SK-N-SH (cell line): ENCODE measurements at places on chromosomes 16 and 17. TPM values are rescaled to one million over a fixed set of nuclear protein-coding genes. Genes with fewer than 3 reads are reported as not detected.

DNA sequence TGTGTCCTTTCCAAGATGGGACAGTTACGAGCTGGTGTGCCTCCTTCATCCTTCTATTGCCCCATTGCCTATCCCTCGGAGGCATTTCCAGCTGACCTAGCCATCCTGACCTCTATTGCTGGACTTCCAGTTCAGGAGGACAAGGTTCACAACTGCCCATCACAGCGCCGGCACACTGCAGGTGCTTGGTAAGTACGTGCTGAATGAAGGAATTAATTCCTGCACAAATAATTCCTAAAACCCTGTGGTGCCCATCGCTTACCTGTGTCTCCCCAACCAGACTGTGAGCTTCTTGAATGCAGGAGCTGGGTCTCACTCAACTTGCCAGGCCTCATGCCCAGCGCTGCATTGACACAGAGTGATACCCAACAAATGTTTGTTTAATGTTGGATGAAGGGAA, 13.0 kb downstream of the ALOX15B start:
- H3K27ac ChIP-seq: no peak overlapping the region
- H3K4me1 ChIP-seq: no peaks in the 10 kb centered on the region
- no peak for DNase-seq
- H3K36me3 ChIP-seq: no peaks in the 10 kb centered on the region
- H3K4me3 ChIP-seq: no peak overlapping the region

DNA sequence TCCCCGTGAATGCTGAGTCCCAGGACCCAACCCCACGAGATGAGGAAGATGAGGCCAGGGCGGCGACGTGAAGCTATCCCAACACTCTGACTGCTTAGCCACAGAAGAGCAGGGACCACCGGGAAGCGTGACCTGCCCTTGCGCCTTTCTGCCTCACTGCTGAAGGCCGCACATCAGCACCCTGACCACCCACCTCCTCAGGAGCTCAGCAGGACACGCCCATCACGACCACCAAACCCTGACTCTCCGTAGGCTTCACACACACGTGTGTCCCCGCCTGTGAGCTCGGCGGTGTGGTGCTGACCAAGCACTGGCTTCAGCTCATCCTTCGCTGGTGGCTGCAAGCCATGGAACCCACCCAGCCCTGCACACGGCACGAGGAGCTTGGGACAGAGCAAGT, 97.8 kb downstream of the ZNF778 start:
- peak overlapping the region; percentile 8 for H3K27ac ChIP-seq
- peaks cover 48% of the 10 kb centered on the region for H3K4me1 ChIP-seq
- DNase-seq: no peak
- peaks cover 15% of the 10 kb centered on the region for H3K36me3 ChIP-seq
- H3K4me3 ChIP-seq: no peak overlapping the region

DNA sequence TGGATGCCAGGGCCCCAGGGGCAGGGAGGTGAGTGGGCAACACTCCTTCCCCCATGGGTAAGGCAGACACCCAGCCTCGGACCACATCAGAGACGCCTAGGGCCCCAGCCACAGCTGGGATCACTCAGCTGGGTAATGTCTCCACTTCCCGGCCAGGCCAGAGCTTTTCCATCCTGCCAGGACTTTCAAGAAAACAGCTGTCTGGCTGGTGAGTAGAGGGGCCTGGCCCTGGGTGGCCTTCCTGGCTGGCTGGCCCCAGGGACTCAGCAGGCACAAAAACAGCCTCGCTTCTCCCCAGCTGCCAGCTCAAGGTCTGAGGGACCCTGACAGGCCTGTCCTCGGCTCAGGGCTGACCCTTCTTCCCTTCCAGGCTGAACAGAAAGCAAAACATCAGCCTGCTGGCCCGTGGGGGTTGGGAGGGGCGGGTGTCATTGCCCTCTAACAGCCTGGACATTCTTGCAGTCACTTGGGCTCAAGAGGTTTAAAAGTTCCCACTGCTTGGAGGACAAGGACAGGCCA, 45.3 kb upstream of the JPH3 start:
- no peaks in the 10 kb centered on the region for H3K27me3 ChIP-seq
- H3K36me3 ChIP-seq: no peaks in the 10 kb centered on the region
- H3K4me1 ChIP-seq: no peaks in the 10 kb centered on the region
- no peak overlapping the region for H3K27ac ChIP-seq
- H3K4me3 ChIP-seq: no peak overlapping the region

DNA sequence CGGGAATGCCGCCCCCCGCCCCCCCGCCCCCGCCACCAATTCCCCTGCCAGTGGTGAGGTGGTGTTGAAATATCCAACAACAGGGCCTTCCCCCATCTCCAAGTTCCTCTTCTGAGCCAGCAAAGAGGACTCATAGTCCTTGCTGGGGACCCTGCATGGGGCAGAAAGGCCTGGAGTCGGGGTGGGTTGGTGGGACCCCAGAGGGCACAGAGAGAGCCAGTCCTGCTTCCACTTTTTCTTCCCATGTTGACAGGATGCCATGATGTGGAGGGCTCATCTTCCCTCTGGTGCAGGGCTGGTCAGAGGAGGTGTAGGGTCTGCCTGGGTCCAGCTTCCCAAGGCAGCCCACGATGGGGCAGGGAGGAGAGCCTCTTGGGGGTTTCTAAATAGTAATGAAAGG, 49.0 kb upstream of the PIK3R6 start:
- no peak overlapping the region for H3K4me3 ChIP-seq
- H3K4me1 ChIP-seq: no peaks in the 10 kb centered on the region
- no peak for DNase-seq
- peaks cover 32% of the 10 kb centered on the region for H3K27me3 ChIP-seq
- H3K27ac ChIP-seq: no peak overlapping the region

DNA sequence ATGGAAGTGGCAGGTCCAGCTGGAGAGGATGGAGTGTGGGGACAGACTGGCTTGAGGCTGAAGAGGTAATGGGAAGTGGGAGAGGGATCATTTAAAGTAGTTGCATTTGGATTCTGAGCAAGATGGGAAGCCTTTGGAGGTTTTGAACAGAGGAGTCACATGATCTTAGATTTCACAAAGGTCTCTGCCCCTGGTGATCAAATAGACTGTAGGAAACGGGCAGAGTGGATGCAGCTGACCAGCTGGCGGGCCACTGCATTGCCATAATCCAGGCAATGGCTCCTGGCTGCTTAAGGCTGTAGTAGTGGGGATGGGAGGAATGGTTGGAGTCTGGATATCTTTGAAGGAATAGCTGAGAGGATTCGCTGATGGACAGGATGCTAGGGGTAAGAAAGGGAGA, 81.5 kb downstream of the SLC6A2 start:
- no peak overlapping the region for H3K4me3 ChIP-seq
- no peak overlapping the region for H3K27ac ChIP-seq
- no peaks in the 10 kb centered on the region; the same call in 1 of the 2 replicates for H3K27me3 ChIP-seq
- no peaks in the 10 kb centered on the region for H3K36me3 ChIP-seq

DNA sequence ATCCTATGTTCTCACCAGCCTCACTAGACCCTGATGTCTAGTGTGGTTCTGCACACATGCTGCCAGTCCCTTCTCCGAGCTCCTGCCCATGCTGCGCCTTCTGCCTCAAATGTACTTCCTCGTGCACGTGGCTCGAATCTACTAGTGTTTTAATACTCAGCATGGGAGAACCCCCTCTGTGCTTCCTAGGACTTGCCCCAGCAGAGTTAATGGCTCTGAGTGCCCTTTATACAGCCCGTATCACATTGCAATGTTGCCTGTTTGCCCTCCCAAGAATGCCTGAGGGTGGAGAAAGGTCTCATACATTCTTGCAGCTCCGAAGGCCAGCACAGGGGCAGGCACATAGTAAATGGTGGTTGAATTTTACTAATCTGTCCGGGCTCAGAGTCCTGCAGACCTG, 190.8 kb upstream of the NLRP1 start:
- H3K4me3 ChIP-seq: no peak overlapping the region
- H3K4me1 ChIP-seq: no peaks in the 10 kb centered on the region
- peaks cover 22% of the 10 kb centered on the region; the same call in 1 of the 2 replicates for H3K27me3 ChIP-seq
- no peak overlapping the region for H3K27ac ChIP-seq
- no peaks in the 10 kb centered on the region for H3K36me3 ChIP-seq

- peak overlapping the region; percentile 92 for H3K27ac ChIP-seq
- no peak overlapping the region for H3K4me3 ChIP-seq
- no peaks in the 10 kb centered on the region for H3K36me3 ChIP-seq
- no peak for DNase-seq
- H3K4me1 ChIP-seq: peaks cover 55% of the 10 kb centered on the region
Observed at GRCh38 chr17:2181206-2181896, 122.2 kb downstream of the SMG6 start.

- H3K4me3 ChIP-seq: no peak overlapping the region
- H3K27me3 ChIP-seq: peaks cover 32% of the 10 kb centered on the region; the same call in 1 of the 2 replicates
- no peak overlapping the region for H3K27ac ChIP-seq
- peak; percentile 13 for DNase-seq
- no peaks in the 10 kb centered on the region for H3K36me3 ChIP-seq
Observed at GRCh38 chr16:82061861-82062525, 26.9 kb downstream of the HSD17B2 start.

- H3K4me3 ChIP-seq: no peak overlapping the region
- H3K4me1 ChIP-seq: no peaks in the 10 kb centered on the region; the same call in 1 of the 2 replicates
- no peaks in the 10 kb centered on the region for H3K27me3 ChIP-seq
- no peak overlapping the region for H3K27ac ChIP-seq
- no peak for DNase-seq
- H3K36me3 ChIP-seq: peaks cover 76% of the 10 kb centered on the region
Observed at GRCh38 chr16:3769942-3770341, 52.6 kb upstream of the TRAP1 start.

DNA sequence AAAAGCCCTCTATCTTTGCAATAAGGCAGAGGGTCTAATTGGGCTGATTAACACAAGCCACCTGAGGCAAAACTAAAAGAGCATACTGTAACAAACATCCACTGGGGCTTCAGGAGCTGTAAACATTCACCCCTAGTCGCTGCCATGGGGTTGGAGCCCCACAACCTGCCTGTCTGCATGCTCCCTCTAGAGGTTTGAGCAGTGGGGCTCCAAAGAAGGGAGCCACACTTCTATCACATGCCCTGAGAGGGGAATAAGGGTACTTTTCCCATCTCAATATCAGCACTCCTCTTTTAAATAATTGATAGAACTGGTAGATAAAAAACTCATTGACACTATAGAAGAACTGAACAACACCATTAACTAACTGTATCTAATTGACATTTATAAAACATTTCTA, 130.1 kb upstream of the COX10 start:
- no peak overlapping the region for H3K27ac ChIP-seq
- H3K36me3 ChIP-seq: no peaks in the 10 kb centered on the region
- H3K4me3 ChIP-seq: no peak overlapping the region
- DNase-seq: no peak
- no peaks in the 10 kb centered on the region; the same call in 1 of the 2 replicates for H3K27me3 ChIP-seq

Gene TP53TG3F
- polyA plus RNA-seq: 0.02 and 0.47 TPM in 2 replicates

Gene EPX
- polyA plus RNA-seq: 0.02 TPM in 1 of 2 replicates, not detected in the other

Gene ABAT
- 4.7 and 7.3 TPM in 2 replicates for polyA plus RNA-seq

Gene UMOD
- polyA plus RNA-seq: not detected in 2 replicates

Gene SLC13A5
- polyA plus RNA-seq: not detected in 2 replicates

Gene CLEC3A
- 0.03 TPM in 1 of 2 replicates, not detected in the other for polyA plus RNA-seq
